GDM1 (cell line): ENCODE measurements at places on chromosomes 12 and 14.

DNA sequence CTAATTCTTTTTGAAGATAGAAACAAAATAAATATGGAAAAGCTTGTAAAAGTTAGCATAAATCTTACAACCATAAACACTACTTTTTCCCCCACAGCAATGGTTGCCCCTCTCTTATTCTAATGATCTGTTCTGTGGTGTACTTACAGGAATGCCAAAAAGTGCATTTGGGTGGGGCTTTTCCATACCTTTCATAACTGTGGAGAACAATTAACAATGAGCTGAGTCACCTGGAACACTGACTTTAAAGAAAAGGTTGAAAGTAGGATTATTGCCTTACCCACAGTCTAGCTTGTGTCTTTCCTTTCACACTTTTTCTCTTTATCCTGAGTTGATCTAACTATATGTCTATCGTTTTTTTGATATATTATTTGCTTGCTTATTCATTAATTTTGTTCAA lies 86.9 kb downstream of the TPH2 start:
- no peak for DNase-seq

GRCh38 chr12:119678459-119678858 lies 10.5 kb downstream of the PRKAB1 start:
- no peak for DNase-seq

- no peak for DNase-seq
Observed at GRCh38 chr12:25882266-25882665, 76.2 kb upstream of the RASSF8 start.

GRCh38 chr12:75378354-75378753 lies 12.5 kb upstream of the GLIPR1L2 start:
- no peak for DNase-seq

GRCh38 chr12:100266585-100266834 lies 369 bp downstream of the DEPDC4 start:
- DNase-seq: no peak

DNA sequence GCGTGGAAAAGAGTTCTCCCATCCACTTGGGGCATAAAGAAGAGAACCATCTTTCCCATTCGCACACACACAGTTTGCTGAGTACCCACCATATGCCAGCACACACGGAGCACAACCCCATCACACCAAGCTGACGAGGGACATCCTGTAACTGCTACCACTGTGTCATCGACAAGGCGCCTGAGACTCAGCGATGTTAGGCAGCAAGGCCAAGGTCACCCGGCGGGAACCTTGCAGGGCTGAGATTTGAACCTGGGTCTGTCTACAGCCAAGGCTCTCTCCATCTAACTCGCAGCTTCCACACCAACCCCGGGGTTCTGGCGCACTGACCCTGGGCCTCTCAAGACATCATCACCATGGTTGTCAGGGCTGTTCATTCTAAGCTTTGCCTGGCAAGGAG lies 60.0 kb downstream of the CCDC85C start:
- no peak for DNase-seq

- DNase-seq: no peak
Observed at GRCh38 chr12:39617887-39618286, 1.7 kb downstream of the ABCD2 start.

- no peak for DNase-seq
Observed at GRCh38 chr12:89760783-89761182, 52.1 kb upstream of the ATP2B1 start.

DNA sequence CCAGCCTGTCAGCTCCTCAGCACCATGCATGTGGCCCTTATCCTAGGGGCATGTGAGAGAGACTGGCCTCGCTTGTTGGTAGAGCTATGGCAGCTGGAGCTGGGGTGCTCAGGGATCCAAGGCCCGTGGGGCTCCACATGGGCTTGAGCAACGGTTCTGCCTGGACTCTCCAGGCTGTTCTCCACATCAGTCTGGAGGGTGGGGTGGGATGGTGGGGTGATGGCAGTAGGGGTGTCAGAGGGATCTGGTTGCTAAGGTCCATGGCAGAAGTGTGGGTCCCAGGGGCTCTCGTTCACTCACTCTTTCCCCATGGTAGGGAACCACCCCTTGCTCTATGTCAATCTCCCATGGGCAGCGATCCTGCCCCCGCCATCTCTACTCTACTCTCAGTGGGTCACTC lies 622.6 kb downstream of the LRFN5 start:
- DNase-seq: no peak

DNA sequence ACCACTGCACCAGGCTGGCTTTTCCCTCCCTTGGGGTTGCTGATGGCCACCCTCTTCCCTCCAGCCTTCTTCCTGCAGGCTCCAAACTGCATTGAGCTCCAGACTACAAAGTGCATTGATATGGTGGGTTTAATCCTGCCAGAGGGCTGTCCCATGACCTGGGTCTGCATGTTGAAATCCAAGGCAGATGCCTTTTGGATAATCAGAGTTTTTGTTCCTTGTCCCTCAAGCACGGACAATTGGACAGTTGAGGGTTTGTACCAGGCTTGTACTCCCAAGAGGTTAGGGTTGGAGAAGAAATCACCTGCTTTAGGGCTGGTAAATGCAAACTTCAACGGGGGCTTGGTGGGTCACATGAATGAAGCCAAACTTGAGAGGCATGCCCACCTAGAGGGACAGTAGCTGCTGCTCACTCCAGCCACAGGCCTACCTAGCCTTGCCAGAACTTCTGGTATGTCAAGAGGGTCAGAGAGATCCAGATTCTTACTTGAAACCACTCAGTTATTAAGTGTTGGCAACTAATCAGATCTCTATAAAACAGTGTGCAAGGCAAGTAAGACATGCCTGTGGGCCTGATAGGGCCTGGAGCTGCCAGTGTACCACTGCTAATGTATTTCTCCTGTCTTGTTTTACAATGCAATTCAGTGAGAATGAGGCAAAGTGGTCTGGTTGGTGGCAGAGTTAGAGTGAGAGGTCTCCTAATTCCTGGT lies 21.7 kb upstream of the KRT83 start:
- no peak for DNase-seq

DNA sequence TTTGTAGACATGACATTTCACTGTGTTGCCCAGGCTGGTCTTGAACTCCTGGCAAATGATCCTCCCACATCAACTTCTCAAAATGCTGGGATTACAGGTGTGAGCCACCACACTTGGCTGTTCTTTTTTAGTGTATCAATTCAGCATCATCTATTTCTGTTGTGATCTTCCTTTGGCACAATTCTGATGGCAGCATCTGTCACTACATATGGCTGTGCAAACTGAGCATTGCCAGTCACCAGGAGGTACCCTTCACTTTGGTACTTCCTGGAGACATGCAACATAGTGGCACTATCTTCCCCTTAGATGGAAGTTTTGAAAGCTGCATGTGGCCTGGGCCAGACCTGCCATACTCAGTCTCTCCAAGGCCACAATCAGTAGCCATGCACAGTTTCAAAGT lies 467.1 kb upstream of the TMPO start:
- no peak for DNase-seq

- no peak for DNase-seq
Observed at GRCh38 chr12:69392179-69392928, 32.8 kb downstream of the YEATS4 start.

- no peak for DNase-seq
Observed at GRCh38 chr14:75339059-75339458, 60.4 kb downstream of the FOS start.

- no peak for DNase-seq
Observed at GRCh38 chr12:70309348-70309747, 56.7 kb upstream of the KCNMB4 start.

GRCh38 chr14:99664058-99664936 lies 19.4 kb downstream of the HHIPL1 start:
- DNase-seq: no peak

DNA sequence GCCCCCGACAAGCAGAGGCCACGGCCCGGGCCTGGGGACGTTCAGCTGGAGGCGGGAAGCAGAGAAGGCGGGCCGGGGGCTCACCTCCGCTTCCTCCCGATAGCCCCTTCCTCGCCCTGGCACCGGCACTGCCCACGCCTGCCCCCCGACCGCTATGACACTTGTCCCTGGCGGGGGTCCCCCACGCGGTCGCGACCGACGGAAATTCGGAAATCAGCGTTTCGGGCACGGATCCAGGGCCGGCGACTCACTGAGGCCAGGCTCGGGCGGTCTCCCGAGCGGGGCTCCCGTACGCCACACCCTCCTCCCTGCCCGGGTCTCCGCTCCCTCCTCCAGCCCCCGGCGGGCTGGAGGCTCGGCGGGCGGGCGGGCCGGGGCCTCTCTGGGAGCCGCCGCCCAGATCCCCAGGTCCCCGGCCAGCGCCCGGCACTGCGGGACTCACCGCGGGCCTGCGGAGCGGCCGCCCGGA lies 581 bp downstream of the PITPNM2 start:
- no peak for DNase-seq

- DNase-seq: no peak
Observed at GRCh38 chr14:45377166-45377565, 124.2 kb upstream of the MIS18BP1 start.

DNA sequence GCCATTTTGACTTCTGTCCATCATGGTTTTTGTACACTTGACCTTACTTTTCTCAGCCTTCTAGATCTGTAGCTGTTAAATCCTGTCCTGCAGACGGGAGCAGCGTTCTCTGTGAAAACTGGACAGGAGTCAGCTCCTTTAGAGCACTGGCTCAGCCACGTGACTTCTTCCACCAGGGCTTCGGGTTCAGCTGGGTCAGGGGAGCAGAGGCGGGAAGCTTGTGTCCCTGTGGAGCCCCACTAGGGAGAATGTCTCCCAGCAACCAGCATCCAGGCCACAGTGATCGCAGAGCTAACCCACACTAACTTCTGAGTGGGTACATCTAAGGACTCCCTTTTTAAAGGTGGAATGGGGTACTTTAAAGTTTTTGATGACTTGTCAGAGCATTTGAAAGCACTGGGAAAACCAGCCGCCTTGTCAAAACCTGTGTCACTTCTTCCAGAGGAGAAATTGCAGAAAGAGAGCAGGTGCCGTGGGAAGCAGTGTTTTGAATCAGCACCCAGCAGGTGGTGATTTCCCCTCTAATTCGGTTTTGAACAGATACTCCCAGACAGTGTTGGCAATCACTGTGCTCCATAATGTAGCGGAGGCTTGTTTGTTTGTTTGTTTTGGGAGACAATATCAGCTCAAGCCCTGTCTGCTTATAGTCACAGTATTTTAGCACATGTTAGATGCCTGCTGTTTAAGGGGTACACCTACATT lies 17.9 kb downstream of the DERA start:
- no peak for DNase-seq

GRCh38 chr12:43758247-43758727 lies 303 bp downstream of the PUS7L start:
- no peak for DNase-seq

GRCh38 chr14:90724866-90725265 lies 91.4 kb downstream of the TTC7B start:
- DNase-seq: no peak

GRCh38 chr14:76613616-76614015 lies 147.7 kb upstream of the VASH1 start:
- no peak for DNase-seq

DNA sequence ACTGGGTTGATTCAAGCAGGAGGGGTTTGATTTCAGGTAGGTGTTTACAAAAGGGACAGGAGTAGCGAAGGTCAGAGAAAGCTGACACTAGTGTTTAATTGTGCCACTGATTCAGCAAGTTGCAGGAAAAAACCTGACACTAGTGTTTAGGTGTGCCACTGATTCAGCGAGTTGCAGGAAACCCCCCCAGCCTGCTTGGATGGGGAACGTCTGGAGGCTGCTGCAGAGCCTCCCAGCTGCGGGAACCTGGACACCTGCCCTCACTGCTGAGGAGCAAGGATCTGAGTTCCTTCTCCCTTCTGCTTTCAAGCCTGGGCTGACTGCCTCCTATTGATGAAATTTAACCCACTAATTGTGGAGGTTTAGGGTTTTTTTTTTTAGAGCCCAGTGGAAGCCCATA lies 84.2 kb downstream of the AVPR1A start:
- DNase-seq: no peak

DNA sequence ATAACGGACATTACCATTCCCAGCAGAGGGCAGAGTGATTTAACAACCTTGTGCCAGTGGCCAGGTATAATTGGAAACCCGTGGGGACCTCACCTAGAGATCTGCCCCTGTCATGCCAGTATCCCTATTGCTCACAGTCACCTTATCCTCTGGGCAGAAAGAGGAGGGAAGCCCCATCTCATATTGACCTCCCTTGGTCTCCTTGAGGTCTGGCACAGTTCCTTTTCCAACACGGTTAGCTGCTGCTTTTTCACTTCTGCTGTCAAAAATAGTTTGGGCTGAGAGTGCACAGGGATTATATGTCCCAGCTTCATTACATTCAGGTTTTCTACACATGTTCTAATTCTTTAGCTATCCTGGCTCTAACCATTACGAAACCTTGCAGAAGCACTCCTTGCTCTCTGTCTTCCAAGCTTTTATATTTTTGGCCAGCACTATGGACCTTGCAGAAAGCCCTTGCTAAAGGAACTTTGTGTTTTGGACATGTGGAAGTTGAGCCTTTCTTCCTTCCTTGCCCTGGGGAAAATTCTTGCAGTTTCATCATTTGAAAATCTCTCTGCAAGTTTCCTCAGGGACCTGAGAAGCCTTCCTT lies 111.7 kb upstream of the MIS18BP1 start:
- no peak for DNase-seq

- DNase-seq: no peak
Observed at GRCh38 chr14:80901260-80901659, 40.3 kb downstream of the CEP128 start.

DNA sequence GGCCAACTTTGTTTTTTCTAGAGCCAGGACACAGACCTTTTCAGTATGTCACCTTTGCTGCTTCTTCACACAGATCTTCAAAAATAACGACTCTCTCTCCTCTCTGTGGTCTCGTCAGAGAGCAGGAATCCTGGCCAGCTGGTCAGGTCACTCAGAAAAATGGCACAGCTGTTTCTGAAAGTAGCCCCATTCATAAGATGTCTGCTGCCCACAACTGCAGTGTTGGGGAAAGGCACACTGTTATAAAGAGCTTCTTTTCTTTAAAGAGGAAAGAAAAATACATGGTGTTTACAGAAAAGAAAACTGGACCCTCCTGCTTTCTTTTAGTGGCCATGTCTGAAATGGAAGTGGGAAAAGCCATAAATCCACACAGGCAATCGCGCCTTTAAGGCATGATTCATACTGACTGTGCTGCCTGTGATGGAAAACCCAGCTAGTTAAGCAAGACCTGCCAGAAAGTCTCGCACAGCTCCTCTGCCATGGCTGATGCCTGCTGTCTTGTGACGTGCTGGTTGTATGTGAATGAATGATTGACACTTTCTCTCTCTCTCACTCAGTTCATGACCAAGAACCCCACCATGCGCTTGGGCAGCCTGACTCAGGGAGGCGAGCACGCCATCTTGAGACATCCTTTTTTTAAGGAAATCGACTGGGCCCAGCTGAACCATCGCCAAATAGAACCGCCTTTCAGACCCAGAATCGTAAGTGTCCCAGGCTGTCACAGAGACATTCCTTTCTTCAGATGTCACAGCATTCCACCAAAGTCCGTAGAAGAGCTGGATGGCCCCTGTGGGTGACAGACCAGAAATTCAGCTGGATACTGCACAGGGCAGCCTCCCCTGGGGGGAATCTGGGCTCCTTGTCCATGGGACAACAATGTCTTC lies 147.9 kb upstream of the HIF1A start:
- DNase-seq: no peak
